ENCODE measurements at places on chromosomes 1 and 21.

- peak; percentile 25 for DNase-seq
These were observed 8.6 kb downstream of the LAMC2 start for GRCh38 chr1:183194527-183195141.

GRCh38 chr1:43545695-43546387 is 15.2 kb downstream of the PTPRF start:
- peak; percentile 76 for DNase-seq

- DNase-seq = no peak
These were observed 118.4 kb downstream of the RHOU start for GRCh38 chr1:228853637-228854036.

DNA sequence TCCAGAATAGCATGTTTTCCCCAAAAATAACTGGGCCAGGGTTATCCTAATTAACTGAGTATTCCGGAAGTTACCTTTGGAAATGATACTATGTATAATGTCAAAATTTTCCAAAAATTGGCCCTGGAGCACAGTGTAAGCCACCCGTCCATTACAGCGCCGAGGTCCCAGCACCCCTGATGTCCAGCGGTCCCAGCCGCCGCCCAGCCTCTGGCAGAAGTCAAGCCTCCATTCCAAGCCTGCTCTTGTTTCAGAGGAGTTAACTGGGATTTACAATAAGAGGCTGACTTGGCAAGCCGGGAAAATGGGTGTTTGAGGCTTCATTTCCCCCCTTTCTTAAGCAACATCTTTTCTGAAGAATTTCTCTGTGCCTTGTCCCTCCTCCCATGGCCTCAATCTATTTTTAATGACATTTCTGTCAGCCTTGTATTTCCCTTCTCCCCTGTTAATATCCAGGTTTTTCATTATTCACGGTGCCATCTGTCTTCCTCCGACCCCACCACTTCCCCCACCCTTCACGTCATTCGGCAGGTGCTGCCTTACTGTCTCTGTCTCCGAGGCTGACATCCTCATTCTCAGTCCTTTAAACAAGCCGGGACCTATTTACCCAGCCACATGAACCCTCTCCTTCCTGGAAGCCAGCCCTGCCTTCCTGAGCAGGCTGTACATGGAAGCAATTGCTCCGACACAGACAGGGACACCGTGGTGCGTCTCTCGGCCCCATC is 490.9 kb downstream of the NPHP4 start:
- DNase-seq = no peak

- peak; percentile 66 for DNase-seq
These were observed 32.9 kb downstream of the GPA33 start for GRCh38 chr1:167057241-167057688.

DNA sequence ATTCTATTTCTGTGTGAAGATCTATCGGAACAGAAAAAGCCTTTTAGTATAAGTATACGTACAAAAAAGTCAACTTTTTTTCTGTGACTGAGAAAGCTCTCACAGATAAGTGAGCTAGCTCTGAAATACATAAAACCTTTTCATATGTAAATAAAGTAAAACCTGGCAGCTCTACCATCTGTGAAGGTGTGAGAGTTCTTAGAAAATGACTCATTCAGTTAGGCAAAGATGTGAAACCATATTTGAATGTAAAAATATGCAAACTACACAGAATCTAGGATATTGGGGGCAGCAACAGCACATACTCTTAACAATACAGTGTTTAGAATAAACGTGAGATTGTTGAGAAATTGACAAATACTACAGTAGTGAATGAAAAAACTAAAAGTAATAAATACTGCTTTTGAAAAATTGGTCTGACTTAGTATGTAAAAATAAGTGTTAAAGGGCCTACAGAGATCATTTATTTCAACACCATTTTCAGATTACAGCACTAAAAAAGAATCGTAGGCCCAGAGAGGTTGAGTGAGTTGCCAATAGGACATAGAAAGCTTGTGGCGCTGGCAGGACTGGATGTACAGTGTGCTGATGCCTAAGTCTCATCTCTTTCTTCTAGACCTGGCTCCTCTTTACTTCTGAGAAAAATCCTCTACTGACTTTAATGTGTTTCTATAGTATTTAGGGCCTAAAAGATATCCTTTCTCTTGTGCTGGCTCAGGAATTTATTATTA is 19.8 kb downstream of the ATP6V1G3 start:
- no peak for DNase-seq

DNA sequence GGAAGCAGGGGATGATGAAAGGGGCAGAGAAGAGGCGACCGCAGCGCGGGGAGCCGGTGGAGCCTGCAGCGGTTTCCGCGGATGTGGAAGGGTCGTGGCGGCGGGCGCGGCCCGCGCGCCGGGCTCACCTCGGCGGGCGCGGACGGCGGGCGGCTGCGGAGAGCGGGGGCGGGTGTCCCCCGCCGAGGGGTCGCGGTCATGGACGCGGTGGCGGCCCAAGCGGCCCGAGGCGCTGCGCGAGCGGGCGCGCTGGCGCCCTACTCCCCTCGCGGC is 572 bp downstream of the LPGAT1 start:
- DNase-seq = no peak

DNA sequence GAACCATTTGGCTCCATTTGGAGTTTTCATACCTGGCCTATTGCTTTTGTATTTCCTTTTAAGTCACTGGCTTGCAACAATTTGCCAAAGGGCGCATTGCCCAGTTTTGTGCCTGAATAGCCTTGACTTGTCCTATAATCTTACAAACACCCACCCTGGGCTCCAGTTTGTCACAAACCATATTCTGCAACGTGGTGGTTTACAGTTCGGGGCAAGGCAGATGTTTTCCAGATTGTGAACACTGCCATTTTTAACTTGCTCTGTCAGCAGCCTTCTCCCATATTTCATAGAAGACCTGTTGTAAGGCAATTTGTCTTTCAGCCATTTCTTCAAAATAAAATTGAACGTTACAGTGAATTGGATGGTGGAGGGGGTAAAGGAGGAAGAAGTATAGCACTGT is 53.2 kb upstream of the UBE2U start:
- no peak for DNase-seq

GRCh38 chr1:47187926-47188250 is 1.9 kb downstream of the PDZK1IP1 start:
- DNase-seq = no peak

DNA sequence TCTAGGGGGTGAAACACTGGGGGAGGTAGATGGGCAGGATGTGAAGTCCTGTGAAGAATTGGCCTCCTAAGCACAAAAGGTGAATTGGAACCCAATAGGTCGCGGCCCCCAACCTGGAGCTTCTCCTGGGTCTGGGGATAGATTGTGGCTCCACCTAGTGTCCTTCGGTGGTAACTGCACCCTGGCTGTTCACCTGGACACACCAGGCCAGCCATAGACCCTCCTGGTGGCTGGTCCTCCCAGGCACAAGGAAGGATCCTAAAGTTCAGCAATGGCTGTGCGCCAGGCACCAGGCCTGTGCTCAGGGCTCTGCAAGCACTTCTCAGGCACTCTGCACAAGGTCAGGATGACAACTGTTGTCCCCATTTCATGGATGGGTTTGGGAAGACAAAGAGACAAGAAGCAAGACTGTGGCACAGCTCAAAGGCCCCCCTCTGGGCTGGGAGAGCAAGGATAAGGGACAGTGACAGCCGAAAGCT is 13.5 kb downstream of the ESPN start:
- peak; percentile 73 for DNase-seq

- DNase-seq = no peak
These were observed 204.8 kb downstream of the SMYD3 start for GRCh38 chr1:246302251-246302625.
